ENCODE measurements at places on chromosomes 12 and 14.
A peak's percentile ranks its signal among the peaks of the same experiment; 100 is the strongest.

DNA sequence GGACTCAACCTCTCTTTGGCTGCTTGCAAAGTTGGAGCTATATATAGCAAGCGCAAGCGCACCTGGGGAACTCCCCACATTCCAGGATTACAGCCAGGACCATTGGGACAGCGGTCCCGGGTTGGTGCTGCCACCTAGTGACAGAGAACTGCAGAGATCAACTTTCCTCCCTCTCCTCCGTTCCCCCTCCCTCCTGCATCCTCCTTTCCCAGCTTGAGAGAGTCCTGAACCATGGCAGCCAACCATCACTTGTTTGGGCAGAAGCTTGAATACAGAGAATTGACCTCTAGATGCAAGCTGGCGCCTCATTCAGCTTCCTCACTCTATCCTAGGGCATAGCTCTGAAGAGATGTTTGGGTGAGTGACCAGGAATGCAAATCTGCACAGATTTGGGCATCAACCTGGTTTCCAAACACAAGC lies 17.4 kb upstream of the FLVCR2 start:
- peak; percentile 71 for DNase-seq

- DNase-seq: no peak
These were observed 848.4 kb upstream of the FBXO33 start for GRCh38 chr14:40280652-40281051.

DNA sequence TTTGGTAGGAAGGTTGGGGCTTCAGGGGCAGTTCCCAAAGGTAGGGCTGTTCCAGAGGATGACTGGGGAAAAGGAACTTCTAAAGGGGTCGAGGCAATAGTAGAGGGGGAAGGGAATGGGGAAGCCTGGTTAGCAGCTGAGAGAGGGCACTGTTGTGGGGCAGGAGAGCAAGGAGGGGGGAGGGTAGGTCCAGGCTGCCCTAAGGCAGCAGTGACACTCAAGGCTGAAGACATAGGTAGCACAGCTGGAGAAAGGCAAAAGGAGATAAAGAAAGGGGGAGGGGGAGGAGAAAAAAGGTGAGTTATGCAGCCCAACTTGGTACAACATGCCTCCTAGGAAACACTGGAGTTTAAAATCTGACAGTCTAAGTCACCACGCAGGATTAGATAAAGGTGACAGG lies 3.9 kb downstream of the NACA start:
- DNase-seq: no peak

GRCh38 chr12:109888179-109889020 lies 8.1 kb upstream of the GLTP start:
- DNase-seq: no peak

- DNase-seq: no peak
These were observed 87.0 kb downstream of the FRMD6 start for GRCh38 chr14:51738754-51739153.

DNA sequence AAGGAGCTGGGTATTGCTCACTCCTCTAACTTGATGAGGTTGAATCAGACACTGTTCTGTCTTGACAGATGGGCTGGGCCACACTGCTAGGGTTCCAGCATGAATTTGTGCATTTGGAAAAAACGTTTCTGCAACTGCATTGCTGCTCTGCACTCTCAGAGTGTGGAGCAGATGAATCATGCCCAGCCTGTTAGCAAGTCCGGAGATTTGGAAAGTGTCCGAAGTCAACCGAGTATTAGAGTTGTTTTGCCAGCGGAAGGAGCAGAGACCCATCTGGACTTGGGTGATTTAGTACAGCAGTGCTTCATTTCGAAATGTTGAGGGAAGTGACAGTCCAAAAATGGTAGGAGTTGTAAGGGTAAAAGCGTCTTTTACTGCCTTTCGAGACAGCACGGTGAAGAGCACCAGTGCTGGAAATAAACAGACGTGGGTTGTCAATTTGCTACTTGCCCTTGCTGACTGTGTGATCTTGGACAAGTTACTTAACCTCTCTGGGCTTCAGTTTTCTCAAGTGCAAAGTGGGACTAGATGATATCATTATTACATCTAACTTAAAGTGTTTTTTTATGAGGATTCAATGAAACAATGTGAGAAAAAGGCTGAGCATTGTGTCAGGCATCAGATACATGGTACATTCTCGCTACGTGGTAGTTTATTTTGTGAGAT lies 139.5 kb downstream of the CHST11 start:
- no peak for DNase-seq

DNA sequence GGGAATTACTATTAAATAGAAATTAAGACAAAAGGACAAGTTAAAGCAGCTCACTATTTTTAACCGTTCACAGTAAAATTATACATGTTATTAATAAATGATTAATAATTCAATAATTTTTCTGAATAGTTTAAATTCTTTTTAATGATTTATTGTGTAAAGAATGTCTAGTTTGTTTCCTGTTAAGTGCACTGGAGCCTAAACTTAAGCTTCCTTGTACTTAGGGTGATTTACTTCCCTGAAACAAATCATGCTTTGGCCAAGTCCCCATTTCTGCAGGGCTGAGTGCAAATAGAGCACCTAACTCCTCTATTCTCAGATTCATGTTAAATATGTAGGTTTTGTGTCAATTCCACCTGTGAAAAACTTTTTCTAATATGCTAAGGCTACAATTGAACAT lies 188.9 kb upstream of the PDZRN4 start:
- DNase-seq: no peak

DNA sequence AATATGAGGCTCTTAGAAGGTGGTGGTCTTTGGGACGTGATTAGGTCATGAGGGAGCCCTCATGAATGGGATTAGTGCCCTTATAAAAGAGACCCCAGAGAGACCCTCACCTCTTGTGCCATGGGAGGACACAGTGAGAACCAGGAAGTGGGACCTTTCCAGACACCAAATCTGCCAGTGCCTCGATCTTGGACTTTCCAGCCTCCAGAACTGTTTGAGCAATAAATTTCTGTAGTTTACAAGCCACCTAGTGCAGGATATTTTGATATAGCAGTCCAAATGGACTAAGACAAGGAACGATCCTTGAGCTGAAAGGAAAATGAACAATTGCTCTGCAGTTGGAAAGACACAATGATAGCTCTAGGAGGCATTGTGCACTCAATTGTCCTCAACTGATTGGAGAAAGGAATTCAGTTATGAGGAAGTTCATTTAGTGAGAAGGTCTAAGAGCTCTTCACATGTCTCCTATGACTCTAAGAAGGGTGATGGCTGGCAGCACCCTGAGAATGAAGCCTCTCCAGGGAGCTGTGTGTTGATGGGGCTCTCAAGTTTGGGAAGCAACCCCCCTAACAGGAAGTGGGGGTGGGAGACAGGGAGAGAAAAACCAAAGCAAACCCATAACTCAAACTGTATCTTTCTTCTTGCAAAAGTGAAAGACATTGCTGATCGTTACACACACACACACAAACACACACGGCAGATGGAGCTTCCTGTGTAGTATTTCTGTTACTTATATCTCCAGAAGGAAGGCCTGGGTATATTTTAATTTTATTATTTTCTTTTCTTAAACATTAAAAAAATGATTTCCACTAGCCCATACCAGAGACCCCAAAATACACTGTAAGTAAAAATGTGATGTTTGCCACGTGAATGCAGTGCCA lies 21.0 kb downstream of the CHST11 start:
- no peak for DNase-seq

DNA sequence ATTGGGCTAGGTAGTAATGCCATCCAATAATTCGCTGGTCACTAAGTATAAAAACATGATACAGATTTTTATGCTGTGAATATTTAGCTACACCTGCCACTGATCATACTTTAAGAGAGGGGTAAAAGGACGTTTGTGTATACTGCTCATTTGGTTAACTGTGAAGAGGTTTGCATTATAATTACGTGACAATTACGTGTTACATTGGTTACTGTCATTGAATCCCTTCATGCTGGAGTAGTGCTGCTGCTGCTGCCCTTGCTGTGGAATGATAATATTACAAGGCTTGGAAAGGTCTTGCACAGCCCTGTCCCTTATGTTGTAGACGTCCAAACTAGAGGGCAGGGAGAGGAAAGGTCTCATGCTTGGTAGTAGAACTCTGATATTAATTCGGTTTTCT lies 312.2 kb upstream of the ATP2B1 start:
- DNase-seq: no peak

- DNase-seq: peak; percentile 39
These were observed 1.1 kb downstream of the LRP6 start for GRCh38 chr12:12265571-12266388.

DNA sequence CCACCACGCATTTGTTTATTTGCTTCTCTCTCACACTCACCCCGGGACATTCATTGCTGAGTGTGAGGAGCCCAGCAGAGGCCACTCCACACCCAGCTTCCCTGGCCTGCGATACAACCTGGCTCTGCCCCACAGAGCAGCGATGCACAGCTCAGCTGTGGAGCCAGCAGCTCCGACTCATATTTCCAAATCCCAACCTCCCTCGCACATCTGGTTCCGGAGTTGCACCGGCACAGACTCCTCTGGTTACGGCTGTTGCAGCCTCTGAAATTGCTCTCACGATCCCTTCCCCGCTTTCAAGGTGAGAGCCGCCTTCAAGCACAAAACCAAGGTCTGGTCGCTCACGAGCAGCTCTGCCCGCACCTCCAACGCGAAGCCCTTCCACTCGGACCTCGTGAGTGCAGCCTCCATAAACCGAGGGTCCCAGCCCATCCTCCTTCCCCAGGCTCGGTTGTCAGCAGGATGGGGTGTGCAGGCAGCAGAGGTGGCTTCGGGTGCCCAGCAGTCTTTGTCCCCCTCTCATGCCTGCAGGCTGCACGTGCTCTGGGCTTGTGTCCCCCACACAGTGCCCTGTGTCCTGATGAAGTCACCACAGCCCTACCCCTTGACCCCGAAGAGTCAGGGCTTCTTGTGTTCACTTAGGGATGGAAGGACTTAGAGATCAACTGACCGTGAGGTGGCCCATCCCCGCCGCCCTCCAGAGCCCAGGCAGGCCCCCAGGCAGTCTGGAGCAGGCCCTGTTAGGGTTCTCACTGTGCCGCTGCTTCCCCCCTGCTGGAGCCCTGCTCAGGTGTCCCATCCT lies 184.3 kb downstream of the ADGRD1 start:
- no peak for DNase-seq

DNA sequence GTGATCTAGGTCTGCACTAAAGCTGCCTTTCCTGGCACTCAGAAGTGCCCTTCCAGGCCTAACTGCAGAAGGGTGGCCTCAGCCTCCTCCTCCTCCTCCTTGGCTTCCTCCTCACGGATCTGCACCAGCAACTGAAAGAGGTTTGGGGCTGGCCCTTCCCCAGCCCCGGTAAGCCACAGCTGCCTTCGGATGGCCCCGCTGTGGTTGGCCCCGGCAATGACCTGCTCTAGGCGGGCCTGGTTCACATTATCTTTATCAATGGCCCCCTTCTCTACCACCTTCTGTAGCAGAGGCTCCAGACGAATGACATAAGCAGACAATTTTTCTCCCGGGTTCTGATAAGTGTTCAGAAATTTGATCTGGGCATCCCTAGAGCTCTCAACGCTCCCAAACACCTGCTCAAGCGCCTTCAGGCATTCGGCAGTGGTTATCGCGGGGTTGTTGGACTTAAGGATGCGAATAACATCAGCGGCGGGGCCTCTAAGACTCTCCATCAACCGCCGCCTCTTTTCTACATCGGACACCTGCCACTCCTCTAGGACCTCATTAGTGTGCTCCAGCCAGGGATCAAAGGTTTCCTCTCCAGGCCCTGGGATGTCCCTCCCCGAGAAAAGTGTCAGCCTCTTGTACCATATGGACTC lies 1.5 kb downstream of the PNMA1 start:
- DNase-seq: peak; percentile 29

DNA sequence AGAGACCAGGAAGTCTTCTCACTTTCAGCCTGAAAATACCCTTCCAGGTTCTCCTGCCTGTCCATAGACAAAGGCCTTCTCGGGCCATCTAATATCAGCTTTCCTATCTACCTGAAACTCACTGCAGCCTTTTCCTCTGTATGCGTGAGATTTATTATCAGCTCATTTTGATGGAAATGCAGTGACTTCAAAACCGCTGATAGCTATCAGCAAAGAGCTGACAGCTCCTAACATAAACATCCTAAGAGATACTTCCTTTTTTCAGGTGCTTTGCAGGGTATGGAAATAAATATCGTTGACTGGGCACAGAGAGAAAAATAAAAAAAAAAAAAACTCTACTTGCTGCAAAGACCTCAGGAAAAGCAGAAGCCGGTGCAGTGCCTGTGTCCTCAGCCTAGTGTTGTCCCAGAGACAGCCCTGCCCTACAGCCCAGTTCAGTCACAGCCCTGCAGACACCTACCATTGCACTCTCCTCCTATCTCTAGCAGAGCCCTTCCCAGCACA lies 215.0 kb upstream of the EGLN3 start:
- no peak for DNase-seq

- DNase-seq: no peak
These were observed 72.0 kb upstream of the RESF1 start for GRCh38 chr12:31887109-31887811.

Data from ACHN (cell line).